ENCODE measurements at places on chromosomes 7 and 10.

- DNase-seq, result peak; percentile 80
These were observed at the start of gene RGS10 for GRCh38 chr10:119542357-119542987. Gene RGS10 (minus strand): TSS chr10:119542719. CDS start chr10:119542638, 81 bp downstream.

GRCh38 chr10:75679536-75679935 lies 248.1 kb downstream of the LRMDA start:
- no peak for DNase-seq

DNA sequence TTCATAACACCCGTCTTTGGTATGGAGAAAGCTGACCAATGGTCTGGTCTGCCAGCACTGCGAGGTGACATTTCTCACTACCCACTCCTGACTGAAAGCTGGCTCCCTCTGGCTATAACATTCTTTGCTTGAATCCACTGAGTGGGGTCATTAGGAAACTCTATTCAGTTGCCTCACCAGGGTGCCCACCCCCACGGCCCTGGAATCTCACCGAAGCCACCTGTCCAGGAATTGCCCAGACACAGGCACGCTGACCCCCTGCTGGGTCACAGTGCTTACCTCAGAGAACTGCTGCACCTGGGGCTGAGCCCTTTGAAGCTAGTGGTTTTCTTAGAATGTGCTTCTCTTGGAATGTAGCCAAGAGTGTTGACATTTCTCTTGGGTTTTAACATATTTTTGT lies 28.6 kb downstream of the HECW1 start:
- DNase-seq, result no peak

GRCh38 chr7:66557214-66558200 lies 71.2 kb upstream of the KCTD7 start:
- peak; percentile 62 for DNase-seq

DNA sequence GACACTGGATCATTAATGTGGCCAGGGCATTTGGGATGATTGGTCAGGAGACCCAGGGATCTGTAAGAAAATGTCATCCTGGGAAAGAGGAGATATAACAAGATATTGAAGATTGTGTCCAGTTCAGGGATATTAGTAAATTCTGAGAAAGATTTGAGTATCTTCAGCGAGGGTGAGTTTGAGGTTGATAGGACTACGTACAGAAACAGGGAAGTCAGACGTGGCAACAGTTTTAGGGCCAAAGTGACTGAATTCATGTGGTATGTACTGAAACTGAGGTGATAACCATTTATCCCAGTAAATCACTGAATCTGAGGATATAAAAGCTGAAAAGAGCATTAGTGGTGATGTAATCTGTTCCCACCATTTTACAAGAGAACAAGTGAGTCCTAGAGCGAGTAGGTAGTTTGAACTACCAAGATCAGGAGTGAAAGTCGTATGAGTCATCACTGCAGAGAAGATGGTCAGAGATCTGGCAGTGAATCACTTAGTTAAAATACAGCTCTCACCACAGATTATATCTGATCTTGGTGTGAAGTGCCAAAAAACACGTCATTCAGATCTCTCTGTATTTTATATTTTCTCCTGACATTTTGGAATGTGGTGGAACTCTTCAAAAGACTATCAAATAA lies 220.5 kb downstream of the CDK14 start:
- no peak for DNase-seq

- DNase-seq, result no peak
These were observed 24.5 kb downstream of the STEAP1 start for GRCh38 chr7:90178679-90179278.

- DNase-seq, result no peak
These were observed 222.9 kb downstream of the PTEN start for GRCh38 chr10:88086187-88086960.

DNA sequence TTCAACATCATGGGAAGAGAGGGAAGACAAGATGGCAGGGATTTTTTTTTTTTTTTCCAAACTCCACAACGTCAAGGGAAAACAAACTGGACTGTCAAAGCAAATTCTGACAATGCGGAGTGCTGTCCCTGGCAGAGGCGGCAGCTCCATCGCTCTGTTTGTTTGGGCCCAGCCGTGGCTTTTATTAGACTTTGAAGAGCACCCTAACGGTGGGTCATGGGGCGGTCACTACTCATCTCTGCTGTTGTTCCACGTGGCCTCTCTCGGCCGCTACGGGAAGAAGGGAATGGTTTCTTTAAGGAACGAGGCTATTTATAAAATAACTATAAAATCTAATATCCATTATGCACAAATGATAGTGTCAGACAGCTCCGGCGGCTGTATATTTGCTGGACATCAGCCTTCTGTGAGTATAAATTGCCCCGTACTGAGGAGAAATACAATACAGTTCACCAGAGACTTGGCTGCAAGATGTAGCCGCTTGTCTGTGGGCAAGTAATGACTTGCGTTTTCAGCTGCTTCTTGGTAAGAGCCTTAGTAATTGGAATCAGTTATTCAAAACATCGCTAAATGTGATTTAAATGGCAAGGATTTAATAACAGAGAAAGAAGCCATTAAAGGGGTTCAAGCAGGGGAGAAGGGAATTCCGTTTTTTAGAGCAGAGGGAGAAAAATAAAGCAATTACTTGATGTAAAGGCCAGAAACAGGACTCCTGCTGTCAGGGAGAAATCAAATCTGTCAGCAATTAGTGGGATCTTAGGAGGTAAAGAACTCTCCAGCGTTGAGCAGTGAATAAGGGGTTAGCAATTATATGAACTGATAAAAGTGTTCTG lies 61.7 kb upstream of the RAB11FIP2 start:
- no peak for DNase-seq

DNA sequence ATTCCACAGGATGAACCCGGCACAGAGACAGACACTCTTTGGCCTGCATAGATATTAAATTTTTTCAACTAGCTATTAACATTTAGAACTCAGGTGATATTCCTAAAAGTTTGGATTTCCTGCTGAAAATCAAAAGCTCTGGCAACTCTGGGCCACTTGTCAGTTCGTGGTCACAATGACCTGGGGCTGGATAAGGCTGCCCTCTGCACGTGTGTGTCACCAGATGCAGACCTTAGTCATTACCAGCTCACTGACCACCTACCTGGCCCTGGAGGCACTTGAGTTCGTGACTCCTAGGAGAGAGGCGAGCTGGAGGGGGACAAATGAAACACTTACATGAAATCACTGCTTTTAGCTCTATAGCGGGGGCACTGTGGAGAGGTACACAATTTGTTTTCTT lies 126.5 kb downstream of the HIPK2 start:
- DNase-seq, result no peak

GRCh38 chr7:151632750-151633515 lies 113.2 kb upstream of the RHEB start:
- peak; percentile 21 for DNase-seq

- no peak for DNase-seq
These were observed 68.6 kb downstream of the PON1 start for GRCh38 chr7:95255691-95256090.

GRCh38 chr7:135390829-135391228 lies 119.1 kb downstream of the CNOT4 start:
- DNase-seq, result no peak

- DNase-seq, result no peak
These were observed 225.4 kb downstream of the DKK1 start for GRCh38 chr10:52539463-52539862.

GRCh38 chr7:99193527-99194220 lies 14.2 kb downstream of the KPNA7 start:
- no peak for DNase-seq

- DNase-seq, result no peak
These were observed 22.6 kb downstream of the POLL start for GRCh38 chr10:101565370-101565900.

- DNase-seq, result no peak
These were observed 145.5 kb downstream of the ABCA13 start for GRCh38 chr7:48316768-48317167.

GRCh38 chr10:20977300-20977699 lies 80.2 kb upstream of the NEBL start:
- no peak for DNase-seq
